Thymus (tissue), 14 donors: ENCODE measurements at places on chromosomes 11 and 22.

GRCh38 chr11:107385361-107385981 lies 72.2 kb downstream of the CWF19L2 start:
- no peak for DNase-seq

DNA sequence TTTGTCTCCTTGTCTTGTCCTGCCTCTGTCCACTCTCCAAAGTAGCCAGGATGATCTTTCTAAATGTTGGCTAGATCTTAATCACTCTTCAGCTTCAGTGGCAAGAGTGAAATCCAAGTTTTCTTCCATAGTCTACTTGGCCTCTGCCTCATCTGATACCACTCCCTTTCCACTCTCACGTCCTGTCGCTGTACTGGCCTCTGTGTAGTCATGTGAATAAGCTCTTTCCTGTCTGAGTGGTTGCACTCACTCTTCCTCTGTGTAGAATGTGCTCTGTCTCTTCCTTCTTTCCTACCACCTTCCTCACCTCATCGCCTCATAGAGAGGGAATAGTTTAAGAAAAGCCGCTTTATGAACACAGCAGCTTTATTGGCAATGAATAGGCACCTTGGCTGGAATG lies 86.5 kb downstream of the WNT11 start:
- DNase-seq, result no peak

DNA sequence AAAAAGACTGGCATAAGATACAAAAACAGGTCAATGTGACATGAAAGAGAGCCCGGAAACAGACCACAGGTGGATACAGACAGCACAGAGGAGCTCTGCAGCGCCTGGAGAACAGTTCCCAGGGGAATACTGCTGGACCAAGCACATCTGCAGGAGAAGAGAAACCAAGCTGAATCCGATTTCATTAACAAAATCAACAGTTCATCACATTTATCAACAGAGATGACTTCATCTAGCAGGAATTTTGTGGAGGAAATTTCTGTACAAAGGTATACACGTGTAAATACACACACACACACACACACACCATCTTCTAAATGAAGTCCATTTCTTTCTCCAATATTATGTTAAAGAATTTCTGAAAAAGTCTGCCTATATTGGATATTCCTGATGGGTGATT lies 17.1 kb downstream of the YPEL1 start:
- no peak for DNase-seq

- DNase-seq, result no peak
Measured at GRCh38 chr11:67538306-67538705, 15.1 kb upstream of the CABP2 start.

DNA sequence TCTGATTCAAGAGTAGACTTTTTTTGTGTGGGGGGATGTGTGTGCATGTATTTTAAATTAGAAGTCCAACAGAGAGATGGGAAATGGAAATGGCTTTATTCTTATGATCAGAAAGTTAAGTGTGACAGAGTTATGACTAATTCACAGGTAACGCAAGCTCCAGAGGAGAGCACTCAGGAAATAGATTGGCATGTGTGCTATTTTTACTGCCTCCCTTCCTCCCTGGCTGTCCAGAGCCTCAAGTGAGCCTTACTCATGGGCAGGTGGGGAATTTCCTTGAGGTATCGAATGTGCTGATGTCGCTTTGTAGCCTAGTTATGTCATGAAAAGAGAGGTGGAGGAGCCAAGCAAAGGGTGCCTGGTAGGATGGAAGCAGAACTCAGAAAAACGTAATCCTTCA lies 70.3 kb upstream of the BDNF start:
- DNase-seq, result no peak

DNA sequence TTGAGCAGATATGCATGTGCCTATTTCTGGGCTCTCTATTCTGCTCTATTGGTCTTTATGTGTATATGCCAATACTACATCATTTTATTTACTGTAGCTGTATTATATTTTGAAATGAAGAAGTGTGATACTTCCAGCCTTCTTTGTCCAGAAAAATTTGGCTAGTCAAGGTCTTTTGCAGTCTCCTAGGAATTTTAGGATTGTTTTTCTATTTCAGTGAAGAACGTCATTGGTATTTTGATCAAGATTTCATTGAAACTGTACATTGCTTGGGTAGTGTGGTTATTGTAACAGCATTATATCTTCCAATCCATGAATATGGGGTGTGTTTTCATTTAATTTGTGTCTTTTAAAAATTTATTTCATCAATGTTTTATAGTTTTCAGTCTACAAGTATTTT lies 400.3 kb downstream of the AASDHPPT start:
- no peak for DNase-seq

DNA sequence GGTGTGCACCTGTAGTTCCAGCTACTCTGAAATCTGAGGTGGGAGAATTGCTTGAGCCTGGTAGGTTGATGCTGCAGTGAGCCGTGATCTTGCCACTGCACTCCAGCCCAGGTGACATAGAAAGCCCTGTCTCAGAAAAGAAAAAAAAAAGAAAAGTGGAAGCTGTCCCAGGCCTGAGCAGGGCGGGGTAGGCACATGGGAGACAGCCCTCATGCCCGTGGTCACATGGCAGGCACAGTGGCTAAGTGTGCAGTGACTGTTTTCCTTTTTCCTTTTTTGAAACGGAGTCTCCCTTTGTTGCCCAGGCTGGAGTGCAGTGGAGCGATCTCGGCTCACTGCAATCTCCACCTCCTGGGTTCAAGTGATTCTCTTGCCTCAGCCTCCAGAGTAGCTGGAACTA lies 7.8 kb downstream of the OTUB1 start:
- DNase-seq, result no peak

- peak; percentile 83 for DNase-seq
Measured at GRCh38 chr22:29245626-29246385, 22.0 kb downstream of the RHBDD3 start.

GRCh38 chr22:34966980-34967565 lies 98.9 kb upstream of the ISX start:
- DNase-seq, result no peak

DNA sequence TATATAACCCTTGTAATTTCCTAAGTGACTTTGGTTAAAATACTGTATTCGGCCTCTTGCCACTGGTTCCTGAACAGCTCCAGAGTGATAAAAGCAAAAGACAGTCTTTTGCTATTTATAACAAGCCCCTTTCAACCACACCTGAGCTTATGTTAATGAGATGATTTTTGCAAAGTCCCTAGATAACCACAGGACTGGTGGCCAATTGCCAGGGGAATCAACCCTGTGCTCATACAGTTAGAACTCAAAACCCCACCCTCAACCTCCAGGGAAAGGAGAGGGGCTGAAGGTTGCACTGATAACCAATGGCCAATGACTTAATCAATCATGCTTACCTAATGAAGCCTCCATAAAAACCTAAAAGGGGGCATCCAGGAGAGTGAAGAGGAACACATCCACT lies 77.9 kb downstream of the SIK3 start:
- DNase-seq, result no peak

DNA sequence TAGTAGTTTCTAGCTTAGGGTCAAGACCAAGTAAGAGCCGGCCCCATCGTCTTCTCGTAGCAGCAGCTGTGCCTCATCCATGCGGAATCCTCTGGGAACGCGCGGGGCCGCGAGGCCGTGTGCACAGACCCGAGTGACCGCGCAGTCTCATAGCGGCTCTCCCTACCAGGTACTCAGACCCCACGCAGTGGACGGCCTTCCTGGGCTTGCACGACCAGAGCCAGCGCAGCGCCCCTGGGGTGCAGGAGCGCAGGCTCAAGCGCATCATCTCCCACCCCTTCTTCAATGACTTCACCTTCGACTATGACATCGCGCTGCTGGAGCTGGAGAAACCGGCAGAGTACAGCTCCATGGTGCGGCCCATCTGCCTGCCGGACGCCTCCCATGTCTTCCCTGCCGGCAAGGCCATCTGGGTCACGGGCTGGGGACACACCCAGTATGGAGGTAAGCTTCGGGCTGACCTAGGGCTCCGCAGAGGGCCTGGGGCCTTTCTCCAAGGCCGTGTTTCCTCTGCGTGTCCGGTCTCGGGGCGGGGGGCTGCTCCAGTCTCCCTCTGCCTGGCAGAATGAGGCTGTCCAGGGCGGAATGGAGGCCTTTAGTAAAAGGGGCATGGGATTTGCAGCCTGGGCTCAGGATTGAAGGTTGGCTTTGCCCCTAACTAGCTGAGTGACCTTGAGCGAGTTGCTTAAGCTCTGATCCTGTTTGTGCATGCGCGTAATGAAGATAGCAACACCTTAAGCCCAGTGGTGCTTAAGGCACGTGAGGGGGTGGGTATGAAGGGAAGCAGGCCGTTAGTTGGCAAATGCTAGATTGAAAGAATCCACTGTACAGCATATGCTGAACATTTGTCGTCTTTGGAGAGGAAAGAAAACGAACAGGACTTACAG lies 48.9 kb downstream of the ST14 start:
- no peak for DNase-seq

DNA sequence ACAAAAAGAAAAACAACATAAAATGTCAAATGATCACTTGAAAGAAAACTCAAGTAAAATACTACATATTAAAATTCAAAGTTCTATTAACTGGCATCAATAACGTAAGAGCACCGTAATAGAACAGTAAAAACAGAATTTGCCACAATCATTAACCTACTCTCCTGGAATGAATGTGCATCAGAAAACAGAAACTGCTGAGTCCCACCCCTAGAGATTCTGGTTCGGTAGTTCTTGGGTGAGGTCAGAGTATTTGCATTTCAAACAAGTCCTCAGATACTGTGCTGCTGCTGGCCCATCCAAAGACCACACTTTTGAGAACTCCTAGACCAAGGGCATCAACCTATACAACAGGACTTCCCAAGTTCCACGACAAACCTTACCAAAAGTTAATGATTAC lies 23.5 kb downstream of the PITPNB start:
- DNase-seq, result no peak

DNA sequence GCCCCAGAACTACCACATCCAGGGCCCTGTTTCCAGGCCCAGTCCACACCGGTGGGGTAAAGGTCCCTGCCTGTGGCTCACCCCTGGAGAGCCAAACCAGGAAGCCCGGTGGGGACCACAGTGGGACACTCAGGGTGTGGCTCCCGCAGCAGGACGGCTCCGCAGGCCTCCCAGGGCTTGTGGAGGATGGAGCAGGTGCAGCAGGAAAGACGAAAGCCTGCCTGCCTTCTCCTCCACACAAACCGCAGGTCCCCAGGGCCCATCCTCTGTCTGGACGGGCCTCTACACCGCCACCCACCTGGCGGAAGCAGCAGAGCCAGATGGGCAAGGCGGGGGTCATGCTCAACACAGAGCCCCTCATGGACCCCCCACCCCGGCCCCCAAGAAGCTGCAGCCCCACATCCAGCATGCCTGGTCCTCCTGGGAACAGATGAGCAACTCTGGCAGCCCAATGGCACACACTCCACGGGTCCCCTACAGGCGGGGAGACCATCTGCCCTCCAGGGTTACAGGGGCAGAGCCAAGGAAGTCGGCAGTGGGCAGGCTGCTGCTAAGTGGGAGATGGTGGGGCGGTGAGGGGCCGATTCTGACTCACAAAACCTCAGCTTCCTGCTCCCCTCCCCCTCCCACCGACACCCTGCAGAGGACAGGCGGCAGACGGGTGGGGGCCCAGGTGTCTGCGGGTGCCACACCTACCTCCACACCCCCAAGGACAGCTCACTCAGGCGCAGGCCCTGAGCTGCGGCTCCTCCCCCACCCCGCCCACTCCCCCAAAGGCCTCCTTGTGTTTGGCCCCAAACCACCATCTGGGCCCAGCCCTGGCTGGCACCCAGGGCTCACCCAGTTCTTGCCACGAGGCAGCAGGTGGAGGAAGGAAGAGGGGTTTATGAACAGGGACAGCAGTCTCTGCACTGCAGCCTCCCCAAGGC lies 5.2 kb downstream of the SBF1 start:
- DNase-seq, result peak; percentile 96

- DNase-seq, result no peak
Measured at GRCh38 chr11:20013346-20014066, 146.8 kb downstream of the DBX1 start.
